ENCODE measurements at places on chromosomes 1 and 21.

GRCh38 chr1:64775113-64775512 is 30.2 kb downstream of the RAVER2 start:
- no peak for DNase-seq

DNA sequence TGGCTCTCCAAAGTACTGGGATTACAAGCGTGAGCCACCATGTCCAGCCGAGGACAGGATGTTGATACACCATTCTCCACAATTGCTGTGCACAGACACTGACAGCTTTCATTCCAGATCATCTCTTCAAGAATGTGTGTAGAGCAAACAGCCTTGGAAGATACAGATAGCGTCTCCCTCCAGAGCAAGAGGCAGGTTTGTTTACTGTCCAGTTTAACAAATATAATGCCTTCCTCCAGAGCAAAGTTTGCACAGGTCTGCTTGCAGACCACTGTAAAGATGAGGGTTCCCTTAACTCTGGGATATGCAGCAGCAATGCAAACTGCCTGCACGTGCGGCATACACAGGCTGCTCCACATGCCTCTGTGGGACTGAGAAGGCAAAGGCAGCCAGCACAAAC is 4.6 kb downstream of the TMPRSS3 start:
- DNase-seq: no peak

DNA sequence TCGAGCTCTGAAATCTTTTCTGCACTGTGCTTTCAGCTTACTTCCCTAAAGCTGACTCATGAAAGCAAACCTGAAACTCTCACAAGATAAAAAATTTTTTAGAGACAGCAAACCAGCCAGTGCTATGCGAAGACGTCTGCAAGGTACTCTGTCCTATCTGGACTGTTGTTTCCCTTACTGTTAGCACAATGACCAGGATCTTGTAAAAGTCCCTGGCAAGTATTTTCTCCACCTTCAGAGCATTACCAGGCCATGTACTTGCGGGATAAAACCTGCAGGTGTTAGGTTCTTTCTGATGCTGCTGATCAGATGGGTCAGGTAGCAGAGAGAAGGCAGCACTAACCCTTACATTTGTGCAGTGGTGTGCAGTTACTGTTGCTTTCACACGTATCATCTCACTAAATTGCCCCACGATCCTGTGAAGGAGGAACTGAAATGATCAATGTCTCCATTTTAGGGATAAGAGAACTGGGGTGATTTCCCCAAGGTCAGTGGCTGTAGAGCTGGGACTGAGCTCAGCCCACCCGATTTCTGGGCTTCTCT is 56.6 kb downstream of the PLXNA2 start:
- DNase-seq: no peak

- DNase-seq: no peak
These were observed 109.8 kb downstream of the KCNK2 start for GRCh38 chr1:215192306-215192705.

GRCh38 chr1:109740615-109741373 is at the start of gene GSTM3:
GSTM3 (minus strand) TSS chr1:109741038; CDS start chr1:109740287, 751 bp downstream.
- DNase-seq: no peak

- DNase-seq: no peak
These were observed 6.3 kb upstream of the TMEM39B start for GRCh38 chr1:32066489-32066873.

Measured in stimulated activated CD8-positive, alpha-beta memory T cell treated with anti-CD3 and anti-CD28 coated beads, Interleukin-4, amount 100 ng/mL, for 1 hour (primary cell).